ENCODE measurements at places on chromosomes 7 and 10.

DNA sequence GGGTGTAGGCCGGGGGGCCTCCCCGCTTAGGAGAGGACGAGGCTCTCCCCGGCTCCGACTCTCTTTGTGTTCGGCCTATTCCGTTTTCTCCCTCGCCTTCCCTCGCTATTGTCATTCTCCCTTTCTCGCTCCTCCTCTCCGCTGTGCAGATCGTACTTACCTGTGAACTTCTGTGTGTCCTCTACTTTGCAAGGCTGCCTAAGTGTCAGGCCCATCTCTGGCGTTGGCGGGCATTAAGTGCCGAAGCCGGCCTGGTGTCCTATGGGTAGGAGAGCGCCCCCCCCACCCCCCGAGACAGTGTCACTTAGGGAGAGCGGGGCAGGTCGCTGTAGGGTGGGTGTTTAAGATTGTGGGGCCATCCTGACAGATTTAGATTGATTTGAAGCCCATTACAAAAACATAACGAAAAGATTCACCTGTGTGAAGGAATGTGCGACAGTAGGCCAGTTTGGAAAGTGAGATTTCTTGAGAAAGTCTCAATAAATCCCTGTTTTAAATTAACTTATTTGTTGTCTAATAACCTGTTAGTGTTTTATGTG is 579 bp downstream of the RBM33 start:
- peak; percentile 29 for DNase-seq

GRCh38 chr10:114648368-114648767 is 9.7 kb downstream of the ABLIM1 start:
- DNase-seq: no peak

DNA sequence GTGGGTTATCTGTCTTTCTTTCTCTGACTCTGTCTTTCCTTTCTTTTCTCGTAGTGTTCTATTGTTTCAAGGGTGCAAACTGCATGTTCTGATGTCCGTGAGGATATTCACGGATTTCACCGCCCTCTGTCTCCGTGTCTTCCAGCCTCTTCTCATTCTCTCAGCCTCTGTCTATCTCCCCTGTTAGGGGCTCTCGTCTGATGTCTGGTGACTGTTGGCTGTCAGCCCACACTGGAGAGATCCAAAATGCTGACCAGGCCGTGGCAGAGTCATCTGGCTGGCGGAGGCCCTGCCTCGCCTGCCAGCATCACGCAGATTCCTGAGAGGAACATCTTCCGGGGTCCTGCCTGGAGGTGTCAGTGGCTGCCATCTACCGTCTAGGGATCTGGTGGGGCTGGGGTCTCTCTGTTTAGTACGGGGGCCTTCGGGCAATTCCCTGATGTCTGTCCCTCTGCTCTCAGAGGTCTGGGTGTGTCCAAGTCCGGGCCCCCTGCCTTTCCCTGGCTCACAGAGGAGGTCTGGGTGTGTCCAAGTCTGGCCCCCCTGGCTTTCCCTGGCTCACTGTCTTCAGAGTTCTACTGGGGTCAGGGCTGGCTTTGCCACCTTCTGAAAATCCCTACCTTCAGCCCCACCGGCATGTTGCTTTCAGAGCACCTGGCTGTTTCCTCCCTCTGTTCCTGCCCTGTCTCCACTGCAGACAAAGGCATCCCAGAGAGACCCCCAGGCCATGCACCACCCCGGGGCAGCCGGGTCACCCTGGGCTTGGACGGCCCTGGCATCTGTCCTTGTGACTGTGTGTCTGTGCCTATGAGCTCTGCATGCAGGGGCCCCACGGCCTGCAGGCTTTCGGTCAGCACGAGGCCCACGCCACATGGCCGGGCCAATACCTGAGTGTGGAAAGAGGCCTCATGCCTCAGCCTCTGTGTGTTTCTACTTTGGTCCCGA is 14.0 kb upstream of the SCART1 start:
- DNase-seq: no peak

GRCh38 chr7:37930226-37930948 is 9.9 kb downstream of the EPDR1 start:
- no peak for DNase-seq

DNA sequence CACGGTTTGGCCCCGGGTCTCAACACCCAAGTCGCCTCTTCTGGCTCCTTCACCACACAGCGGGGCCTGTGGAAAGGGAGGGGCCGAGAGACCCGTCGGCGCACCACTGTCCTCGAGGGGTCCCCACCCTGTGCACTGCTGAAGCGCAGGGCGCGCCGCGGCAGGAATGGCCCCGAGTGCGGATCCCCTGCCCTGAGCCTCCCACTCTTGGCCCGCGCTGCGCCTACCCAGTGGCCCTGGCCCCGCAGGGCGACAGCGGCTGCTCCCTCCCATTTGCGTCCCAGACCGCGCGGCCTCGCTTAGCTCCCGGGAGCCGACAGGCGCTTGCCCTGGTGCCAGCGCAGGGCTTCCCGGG is 2.1 kb upstream of the SFMBT2 start:
- no peak for DNase-seq

DNA sequence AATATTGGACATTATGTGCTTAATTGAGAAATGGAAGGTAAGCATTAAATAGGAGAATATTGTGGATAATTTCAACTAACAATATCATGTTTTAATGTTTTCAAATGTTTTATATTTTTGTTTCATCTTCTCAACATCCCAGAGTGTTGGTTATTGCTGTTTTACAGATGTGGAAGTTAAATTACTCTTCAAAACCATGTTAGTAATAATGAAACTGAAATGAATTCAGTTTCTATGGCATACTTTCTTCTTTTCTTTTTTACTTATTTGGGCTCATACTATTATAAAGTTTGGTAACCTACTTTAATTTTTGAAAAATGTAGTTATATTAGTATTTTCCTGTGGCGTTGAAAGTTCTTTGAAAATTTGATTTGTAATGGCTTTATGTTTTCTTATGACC is 4.2 kb downstream of the GLRX3 start:
- DNase-seq: no peak

- no peak for DNase-seq
Measured at GRCh38 chr7:7054252-7054830, 128.0 kb upstream of the C1GALT1 start.

DNA sequence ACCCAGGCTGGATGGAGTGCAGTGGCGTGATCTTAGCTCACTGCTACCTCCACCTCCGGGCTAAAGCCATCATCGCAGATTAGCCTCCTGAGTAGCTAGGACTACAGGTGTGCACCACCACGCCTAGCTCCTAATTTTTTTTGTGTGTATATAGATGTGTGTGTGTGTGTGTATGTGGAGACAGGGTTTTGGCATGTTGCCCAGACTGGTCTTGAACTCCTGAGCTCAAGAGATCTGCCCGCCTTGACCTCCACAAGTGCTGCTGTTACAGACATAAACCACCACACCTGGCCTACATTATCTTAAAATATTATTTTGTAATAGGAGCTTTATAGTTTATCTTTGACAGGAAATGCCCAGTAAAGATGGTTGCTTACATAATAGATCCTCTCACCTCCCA is 25.0 kb downstream of the FOXP2 start:
- no peak for DNase-seq

- no peak for DNase-seq
Measured at GRCh38 chr7:69318794-69319193, 279.5 kb upstream of the AUTS2 start.

GRCh38 chr7:105224884-105225651 is 163.7 kb downstream of the SRPK2 start:
- no peak for DNase-seq
